Right cardiac atrium (tissue), 5 donors: ENCODE measurements at places on chromosomes 11 and 22. TPM values are rescaled to one million over a fixed set of nuclear protein-coding genes. Genes with fewer than 3 reads are reported as not detected.

The SCN3B gene
- total RNA-seq: 0.91 TPM

The IL10RA gene
- 12.1 TPM for total RNA-seq

The PIK3IP1 gene
- 17.6 TPM for total RNA-seq

The FAM180B gene
- not detected for total RNA-seq

The WT1 gene
- total RNA-seq: 1.8 TPM

The P2RX3 gene
- total RNA-seq: not detected

The CARD18 gene
- not detected for total RNA-seq

The KRTAP5-11 gene
- not detected for total RNA-seq

The TXN2 gene
- 106 TPM for total RNA-seq

The CHRM1 gene
- 0.09 TPM for total RNA-seq

The SDF2L1 gene
- 14.4 TPM for total RNA-seq

The RELA gene
- total RNA-seq: 40.5 TPM

The SYT9 gene
- not detected for total RNA-seq

The EHF gene
- 0.34 TPM for total RNA-seq

The LINC01488 gene
- total RNA-seq: not detected

The GSTP1 gene
- total RNA-seq: 391 TPM

The ADM2 gene
- total RNA-seq: 0.32 TPM

The GGTLC3 gene
- not detected for total RNA-seq

The RASGRP2 gene
- 32.0 TPM for total RNA-seq

The FAM76B gene
- total RNA-seq: 9.4 TPM

The LGR4 gene
- 41.3 TPM for total RNA-seq
